Activated CD4-positive, alpha-beta T cell treated with anti-CD3 and anti-CD28 coated beads, Interleukin-10, Interleukin-2, amounts not matched to agents 100 ng/mL and 50 ng/mL, durations not matched to agents 16 hours and 8 hours (primary cell): ENCODE measurements at places on chromosomes 2 and 18.

DNA sequence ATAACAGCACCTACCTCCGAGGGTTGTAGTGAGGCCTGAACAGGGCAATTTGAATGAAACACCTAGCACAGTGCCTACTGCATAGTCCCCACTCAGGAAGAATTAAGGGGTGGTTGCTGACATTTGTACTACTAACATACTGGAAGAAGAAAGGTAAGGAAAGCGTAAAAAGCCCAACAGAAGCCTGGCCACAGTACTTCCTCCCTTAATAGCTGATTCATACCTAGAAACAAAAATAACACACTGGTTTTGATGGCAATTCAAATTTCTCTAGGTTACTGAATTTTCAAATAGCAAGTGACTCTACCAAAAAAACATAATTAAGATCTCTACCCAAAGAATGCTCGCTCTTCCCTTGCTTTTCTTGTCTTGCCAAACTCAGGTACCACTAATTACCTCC, 16.2 kb downstream of the SUCLG1 start:
- DNase-seq = peak; percentile 41

GRCh38 chr18:24187689-24188088, 48.8 kb downstream of the CABYR start:
- DNase-seq = no peak

- DNase-seq = no peak
Measured at GRCh38 chr2:105643405-105644173, 101.1 kb upstream of the NCK2 start.

GRCh38 chr2:28869494-28870145, 489 bp downstream of the TRMT61B start:
- no peak for DNase-seq

- peak; percentile 58 for DNase-seq
Measured at GRCh38 chr2:102417946-102418345, 5.0 kb upstream of the IL18RAP start.

DNA sequence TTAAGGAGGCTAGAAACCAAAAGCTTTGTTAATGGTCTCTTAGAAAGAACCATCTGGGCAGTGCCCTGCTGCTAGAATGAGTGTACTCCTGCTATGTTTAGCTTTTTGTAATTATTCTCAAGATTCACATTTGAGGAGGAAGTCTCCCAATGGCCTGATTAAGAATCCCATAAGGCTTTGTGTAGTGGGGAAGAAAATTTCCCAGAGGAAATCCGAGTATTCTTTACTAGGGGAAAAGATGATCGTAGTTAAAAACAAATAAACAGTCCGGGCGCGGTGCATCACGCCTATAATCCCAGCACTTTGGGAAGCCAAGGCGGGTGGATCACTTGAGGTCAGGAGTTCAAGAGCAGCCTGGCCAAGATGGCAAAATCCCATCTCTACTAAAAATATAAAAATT, 117.9 kb downstream of the PTRHD1 start:
- DNase-seq = no peak

- DNase-seq = no peak
Measured at GRCh38 chr2:101234169-101234938, 18.3 kb upstream of the CNOT11 start.

DNA sequence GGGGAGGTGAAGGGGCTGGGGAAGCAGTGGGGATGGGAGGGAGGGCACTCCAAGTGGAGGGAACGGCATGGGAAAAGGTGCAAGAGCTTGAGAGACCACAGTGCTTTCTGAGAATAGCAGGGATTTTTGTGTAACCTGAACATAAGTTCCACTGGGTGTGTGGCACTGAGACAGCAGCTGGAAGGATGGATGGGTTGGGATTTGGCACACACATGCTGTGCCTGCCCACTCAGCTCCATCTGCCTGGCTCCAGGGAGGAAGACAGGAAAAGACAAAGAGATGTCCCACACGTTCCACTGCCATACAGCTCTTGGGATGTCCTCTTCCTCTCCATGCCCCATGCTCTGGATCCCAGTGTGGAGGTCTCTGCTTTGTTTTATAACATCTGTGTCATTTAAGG, 114.1 kb upstream of the TEX51 start:
- DNase-seq = no peak

DNA sequence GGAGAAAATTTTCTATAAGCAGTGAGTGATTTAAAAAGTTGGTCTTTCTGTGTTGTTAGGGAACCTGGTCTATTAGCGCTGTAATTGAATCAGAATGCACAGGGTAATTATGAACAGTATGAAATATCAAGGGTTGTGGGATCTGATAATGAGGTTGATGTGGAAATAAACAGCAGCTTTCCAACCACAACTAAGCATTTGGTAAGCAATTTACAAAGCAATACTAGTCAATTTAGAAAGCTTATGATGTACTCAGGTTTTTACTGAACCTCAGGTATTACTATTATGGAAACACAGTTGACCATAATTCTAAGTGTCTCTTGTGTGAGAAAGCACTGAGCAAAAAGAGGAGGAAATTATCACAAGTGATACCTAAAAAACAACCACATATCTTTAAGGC, 11.0 kb upstream of the SMCHD1 start:
- DNase-seq = peak; percentile 77

- DNase-seq = no peak
Measured at GRCh38 chr2:191298306-191298705, 53.1 kb downstream of the MYO1B start.

GRCh38 chr2:150640039-150640438, 152.6 kb upstream of the RND3 start:
- no peak for DNase-seq
